ENCODE measurements at places on chromosomes 4 and X.

DNA sequence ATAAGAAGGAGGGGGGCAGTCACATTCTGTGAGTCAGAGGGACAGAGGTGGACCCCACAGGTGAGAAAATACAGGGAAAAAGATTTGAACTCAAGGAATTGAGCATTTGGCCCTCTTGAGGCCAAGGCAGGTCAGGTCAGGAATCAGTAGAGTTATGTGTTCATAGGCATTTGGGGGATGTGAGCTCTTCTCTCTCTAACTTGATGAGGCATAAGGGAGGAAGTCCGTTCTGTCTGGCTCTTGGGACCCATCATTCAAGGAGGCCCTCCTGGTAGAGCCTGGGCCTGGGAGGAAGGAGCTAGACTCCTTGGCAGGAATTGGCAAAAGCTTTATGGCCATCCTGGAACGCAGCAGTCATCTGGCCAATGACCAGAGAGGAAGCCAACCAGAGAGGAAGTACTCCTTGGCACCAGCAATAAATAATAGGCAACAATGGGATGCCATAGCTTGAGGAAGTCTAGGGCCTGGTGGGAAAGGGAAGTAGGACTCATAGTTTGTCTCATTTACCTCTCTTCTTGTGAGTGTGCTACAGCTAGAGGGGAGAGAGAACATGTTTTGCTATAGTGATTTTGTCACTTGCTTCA, 53.0 kb downstream of the MSN start:
- no peak for DNase-seq

DNA sequence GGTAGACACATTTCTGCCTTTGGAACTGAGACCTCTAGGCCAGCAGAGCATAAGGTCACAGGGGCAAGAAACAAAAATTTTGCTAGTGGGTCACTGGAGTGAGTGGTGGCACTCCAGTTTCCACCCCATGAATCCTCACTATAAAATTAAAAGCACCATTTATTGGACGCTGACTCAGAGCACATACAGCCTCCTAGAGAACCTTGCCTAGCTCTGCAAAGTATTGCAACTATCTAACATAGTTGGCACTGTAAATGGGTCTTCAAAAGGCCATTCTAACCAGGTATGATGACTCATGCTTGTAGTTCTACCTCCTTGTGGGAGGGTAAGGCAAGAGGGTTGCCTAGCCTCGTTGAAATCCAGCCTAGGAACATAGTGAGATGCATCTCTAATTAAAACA, 25.1 kb downstream of the RRAGB start:
- DNase-seq: no peak

- peak; percentile 65 for DNase-seq
These were observed 664 bp downstream of the PRSS12 start for GRCh38 chr4:118351851-118352827.

- no peak for DNase-seq
These were observed 28.1 kb upstream of the HPRT1 start for GRCh38 chrX:134431894-134432293.

DNA sequence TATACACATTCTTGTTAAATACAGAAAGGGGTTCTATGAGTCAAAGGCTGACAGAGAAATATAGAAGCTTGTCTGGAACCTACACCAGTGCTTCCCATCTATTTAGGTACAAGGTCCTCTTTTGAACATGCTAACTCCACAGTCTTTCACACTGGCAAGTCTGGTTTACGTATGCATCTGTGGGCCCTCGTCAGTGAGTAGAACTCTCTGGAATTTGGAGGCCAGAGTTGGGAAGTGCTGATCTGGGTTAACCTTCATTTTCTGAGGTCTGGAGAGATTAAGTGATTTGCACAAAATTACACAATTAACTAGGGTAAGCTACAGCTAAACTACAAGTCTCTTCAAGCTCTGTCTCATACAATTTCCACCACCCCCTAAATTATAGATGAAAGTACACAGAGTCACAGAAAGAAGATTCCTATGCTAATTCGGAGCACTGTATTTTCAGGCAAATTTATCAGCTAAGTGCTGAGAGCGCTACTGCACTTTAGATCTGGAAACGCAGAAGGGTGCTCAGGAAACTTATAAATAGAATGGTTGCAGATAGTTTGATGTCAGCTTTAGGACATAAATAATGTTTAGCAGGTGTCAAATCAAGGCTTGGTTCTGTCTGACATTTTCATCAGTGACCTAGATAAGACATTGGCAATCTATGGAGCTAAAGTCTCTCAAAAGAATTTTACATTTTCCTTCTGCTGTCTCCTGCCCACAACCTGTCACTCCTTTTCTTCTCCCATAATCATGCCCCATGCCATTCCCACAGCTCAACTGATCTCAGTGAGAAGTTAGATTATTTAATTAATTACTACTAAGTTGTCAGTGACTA, 43.0 kb upstream of the PDLIM5 start:
- no peak for DNase-seq

DNA sequence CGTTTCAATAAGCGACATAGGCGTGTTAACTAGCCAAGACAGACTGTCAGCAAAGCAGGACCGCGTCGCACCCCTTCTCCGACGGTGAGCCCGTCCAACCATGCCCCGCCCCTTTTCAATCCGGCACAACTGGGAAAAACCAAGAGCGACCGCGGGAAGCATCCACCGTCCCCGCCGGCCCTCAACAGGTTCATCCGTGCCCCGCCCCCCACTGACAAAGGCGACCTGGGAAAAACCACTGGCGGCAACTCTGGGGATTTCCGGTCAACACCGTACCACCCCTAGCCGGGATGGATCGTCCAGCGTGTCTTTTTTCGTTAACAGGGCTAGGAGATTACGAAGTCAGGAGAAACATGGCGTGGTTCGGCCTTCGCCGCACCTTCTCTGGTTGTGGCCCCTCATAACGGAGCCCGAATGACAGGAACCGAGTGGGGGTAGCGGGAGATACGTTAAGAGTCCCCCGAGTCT, 377 bp downstream of the TIMM17B start:
- DNase-seq: peak; percentile 93

DNA sequence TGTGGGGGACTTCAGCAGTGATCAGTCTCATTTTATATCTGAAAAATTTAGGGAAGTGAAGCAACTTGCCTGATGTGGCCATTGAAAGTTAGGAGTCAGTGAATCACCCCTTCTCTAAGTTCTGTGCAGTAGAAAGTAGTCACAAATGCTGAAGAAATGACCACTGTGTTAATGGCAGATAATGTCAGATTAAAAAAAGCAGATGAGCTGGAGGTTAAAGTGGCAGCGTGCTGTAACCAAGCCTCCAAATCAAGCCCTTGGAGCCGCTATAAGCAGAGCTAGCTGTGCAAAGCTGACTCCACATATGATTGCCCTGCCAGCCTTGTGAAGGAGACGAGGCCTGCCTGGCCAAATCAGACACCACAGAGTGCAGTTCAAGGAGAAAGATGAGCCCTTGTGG, 39.2 kb upstream of the PDE5A start:
- DNase-seq: no peak

- peak; percentile 95 for DNase-seq
These were observed 4.2 kb downstream of the PDGFRA start for GRCh38 chr4:54233277-54233696.

DNA sequence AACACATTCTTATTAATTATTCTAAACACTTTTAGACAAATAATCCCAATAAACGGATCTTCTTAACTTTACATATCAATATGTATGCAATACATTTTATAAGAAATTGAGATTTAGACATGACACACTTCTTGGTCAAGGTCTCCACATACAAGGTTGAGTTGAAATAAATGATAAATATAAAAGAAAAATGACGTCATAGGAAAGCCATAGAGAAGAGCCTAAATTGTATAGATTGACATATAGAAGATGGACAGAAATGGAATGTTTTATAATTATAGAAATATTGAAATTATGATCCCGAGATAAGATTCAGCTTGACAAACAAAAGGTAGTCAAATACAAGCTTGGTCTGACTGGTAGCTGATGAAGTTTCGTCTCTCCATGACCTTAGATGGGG, 87.4 kb downstream of the RNF150 start:
- DNase-seq: no peak

GRCh38 chrX:78979789-78980464, 34.7 kb downstream of the P2RY10 start:
- DNase-seq: no peak

DNA sequence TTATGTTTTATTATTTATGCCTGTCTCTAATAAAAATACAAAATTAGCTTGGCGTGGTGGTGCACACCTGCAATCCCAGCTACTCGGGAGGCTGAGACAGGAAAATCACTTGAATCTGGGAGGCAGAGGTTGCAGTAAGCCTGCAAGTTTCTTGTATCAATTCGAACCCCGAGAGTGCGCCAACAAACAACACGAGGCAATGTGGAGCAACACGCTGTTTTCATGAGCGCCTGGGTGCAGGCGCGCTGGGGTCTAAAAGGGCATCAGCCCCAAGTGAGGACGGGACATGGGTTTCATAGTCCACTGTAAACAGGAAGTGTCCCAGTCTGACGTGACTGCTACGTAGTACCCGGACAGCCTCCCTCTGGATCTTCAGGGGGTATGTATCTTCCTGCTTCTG, 1634.6 kb upstream of the AGA start:
- DNase-seq: no peak

DNA sequence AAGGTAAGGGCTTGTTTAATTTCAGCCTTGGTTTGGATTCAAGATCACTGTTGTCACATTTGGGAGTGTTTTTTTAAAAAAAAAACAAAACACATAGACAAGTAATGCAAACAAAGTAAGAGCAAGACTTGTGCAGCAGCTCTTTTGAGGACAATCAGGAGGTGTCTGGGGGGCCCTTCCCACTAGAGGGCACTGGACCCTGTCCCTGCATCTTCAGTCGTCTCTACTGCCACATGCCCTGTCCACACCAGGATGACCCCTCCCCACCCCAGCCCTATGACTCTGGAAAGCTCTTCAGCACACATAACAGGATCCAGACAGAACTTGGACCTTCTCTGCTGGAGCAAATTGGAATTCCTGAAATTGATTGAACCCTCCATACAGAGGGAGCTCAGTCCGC, 71.0 kb downstream of the USP46 start:
- peak; percentile 58 for DNase-seq

- DNase-seq: peak; percentile 43
These were observed 111.0 kb downstream of the FAM53A start for GRCh38 chr4:1572964-1573720.

- peak; percentile 43 for DNase-seq
These were observed 313.5 kb upstream of the IRS4 start for GRCh38 chrX:109049903-109050302.

GRCh38 chr4:88761861-88762523, 64.4 kb upstream of the NAP1L5 start:
- no peak for DNase-seq

GRCh38 chr4:11428899-11429698, 405 bp upstream of the HS3ST1 start:
- peak; percentile 94 for DNase-seq

DNA sequence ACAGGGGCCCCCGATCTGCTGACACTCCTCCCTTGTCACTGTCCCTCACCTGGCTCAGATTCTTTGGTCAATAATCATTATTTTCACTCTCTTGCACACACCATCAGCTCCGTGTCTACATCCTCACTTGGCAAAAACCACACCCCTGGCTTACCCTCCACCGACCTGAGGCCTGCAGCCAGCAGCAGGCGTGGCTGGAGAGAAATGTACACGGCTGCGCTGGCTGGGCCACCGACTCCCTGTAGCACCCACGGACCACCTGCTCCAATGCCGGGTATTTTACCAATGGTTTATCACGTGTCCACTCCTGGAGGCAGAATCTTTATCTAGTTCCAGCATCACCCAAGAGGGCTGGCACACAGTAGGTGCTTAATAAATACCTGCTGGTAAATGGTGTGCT, 98.4 kb downstream of the WFS1 start:
- DNase-seq: no peak

- DNase-seq: peak; percentile 83
These were observed 70.5 kb upstream of the HGFAC start for GRCh38 chr4:3371033-3372001.

GRCh38 chrX:13014111-13015096, 30.0 kb downstream of the FAM9C start:
- no peak for DNase-seq

DNA sequence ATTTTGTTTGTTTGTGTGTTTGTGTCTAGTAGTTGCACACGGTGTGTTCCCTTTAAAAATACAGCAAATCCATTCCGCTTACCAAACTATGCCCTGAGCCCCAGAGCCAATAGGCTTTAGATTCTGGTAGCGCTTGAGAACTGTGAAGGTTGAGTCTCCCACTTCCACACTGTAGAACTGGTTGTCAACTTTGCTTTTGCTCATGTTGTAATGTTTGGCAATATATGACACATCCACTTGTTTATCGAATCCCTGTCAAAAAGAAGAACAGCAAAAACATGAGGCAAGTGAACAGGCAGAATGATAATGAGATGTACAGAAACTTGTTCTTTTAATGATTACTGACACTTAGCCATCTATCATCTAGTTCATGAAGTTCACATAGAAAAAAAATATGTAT, 200.6 kb downstream of the MAPK10 start:
- DNase-seq: no peak

DNA sequence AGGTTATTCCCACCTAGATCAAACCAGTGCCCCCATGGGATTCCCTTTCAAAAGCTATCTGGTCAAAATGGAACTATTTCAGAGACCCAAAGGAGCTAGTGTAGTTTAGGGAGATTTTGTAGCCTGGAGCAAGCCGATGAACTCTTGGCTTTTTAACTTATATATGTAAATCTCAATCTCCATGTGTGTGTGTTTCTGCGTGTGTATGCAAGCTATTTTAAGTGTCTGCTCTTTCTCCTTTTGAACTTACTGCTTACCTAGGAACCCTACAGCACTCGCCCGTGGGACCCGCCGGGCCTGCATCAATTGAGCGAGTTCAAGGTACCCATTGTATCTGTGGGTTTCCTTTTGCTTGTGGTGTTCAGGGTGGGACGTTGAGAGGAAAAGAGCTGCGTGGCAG, 10.4 kb downstream of the CSTF2 start:
- DNase-seq: no peak

GRCh38 chr4:189278597-189279165, 662.0 kb upstream of the FRG1 start:
- DNase-seq: no peak

- DNase-seq: peak; percentile 64
These were observed at the start of gene NPY2R for GRCh38 chr4:155208258-155209054. Gene NPY2R (plus strand): TSS chr4:155208636. CDS start chr4:155213940, 5,304 bp downstream.

GRCh38 chr4:122930862-122931261, 8.5 kb upstream of the NUDT6 start:
- no peak for DNase-seq

- DNase-seq: no peak
These were observed 13.3 kb upstream of the TMEM131L start for GRCh38 chr4:153452658-153453378.

GRCh38 chr4:175531405-175532091, 280.5 kb downstream of the GPM6A start:
- no peak for DNase-seq

DNA sequence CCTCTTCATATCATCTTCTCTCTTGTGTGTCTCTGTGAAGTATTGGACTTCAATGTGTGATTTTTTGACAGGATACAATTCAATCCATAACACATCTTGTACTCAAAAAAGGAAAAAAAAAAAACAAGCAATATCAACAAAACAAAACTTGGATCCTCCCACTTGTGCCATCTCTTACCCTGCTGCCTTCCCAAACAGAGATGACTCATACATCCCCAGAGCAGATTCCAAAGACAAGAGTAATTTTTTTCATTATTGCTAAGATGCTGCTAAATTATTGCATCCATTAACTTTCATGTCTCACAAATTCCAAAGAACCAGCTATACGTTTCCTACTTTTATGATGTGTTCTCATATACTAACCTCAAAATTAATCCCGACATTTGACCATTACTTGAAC, 479.2 kb downstream of the GBA3 start:
- DNase-seq: no peak

Data from H7 (cell line).